ENCODE measurements at places on chromosomes 1 and 21. TPM values are rescaled to one million over a fixed set of nuclear protein-coding genes. Genes with fewer than 3 reads are reported as not detected.

DNA sequence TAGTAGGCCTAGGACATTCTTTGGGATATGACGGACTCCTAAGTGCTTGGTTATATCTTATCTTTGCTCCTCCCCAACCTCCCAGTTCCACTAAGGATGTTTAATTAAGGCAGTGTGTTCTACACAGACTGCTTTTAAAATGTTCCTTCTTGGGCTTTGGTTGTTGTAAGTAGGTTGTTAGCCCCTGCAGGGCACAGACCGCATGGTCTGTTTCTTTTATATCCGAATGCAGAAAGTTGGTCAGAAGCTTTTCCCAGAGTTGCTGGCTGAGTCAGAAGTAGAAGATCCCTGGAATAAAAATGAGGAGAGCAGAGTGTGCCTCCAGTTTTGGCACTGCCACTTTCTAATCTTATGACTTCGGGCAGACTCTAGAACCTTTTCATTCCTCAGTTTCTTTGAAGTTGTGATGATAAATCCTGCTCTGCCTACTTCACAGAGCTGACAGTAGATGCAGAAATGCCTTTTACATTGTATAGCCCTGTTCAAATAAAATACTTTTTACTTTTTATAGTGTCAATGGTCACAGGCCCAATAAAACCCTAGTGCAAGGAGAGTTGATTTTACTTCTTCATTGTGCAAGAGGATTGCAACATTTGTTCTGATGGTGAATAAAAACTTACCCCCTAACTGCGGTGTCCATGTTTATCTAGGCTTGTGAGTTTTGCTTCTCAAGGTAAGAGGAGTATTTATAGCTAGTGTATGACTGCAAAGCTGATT lies 18.4 kb downstream of the FMN2 start:
- DNase-seq = no peak

- DNase-seq = no peak
These were observed 260.1 kb upstream of the SPAG17 start for GRCh38 chr1:118445156-118445555.

- DNase-seq = peak; percentile 65
These were observed 33.8 kb upstream of the RPL11 start for GRCh38 chr1:23657659-23658275.

DNA sequence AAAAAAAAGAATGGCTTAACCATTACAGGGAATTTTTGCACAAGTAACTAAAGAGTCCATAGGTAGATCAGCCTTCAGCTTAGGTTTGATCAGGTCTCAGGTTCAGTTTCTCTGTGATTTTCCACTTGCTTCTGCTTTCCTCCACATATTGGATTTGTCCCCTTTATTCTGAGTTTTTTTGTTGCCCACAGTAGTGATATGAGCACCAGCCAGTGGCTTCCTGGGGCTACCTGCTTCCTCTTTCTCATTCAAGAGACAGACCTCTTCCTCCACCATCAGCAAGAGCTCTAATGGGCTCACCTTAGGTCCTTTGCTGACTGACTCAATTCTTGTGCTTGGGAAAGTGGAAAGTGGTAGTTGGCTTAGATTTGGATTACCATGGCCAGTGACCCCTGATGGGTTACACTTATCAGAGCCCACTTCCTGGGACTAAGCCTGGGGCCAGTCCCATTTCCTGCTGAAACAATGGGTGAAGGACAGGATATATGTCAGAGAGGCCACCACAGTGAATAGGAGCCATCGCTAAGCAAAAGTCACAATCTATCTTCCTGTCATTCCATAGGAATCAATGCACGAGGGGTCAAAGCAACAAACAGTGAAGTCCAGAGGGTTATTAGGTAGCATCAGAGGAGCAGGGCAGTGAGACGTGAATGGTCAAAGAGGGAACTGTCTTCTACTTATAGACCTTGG lies 12.8 kb upstream of the PLA2G2E start:
- no peak for DNase-seq

GRCh38 chr1:27099587-27100334 lies 55.2 kb downstream of the SLC9A1 start:
- peak; percentile 89 for DNase-seq

DNA sequence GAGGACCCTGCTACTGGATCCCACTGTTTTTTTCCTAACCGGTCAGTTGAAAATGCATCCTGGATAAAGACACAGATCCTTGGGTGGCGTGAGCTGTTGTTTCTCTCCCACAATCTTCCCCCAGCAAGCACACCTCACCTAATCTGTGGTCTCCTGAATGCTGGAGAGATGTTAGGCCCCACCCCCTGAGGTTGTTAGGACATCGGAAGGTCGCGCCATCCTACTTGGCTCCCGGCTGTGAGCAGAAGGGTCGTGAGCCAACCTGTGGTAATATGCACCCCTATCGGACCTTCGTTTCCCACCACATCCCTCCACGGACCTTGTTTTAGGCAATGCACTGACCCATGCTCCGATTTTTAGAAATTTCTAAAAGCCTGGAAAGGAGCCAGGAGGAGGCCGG lies 89.9 kb upstream of the IPO9 start:
- no peak for DNase-seq

Gene KCNJ15
- 0.43 TPM for total RNA-seq

Gene VAV3
- 44.4 TPM for total RNA-seq

Gene USF1
- total RNA-seq = 85.1 TPM

Measured in hepatocyte (in vitro differentiated cells).